ENCODE measurements at places on chromosomes 1 and 21. TPM values are rescaled to one million over a fixed set of nuclear protein-coding genes. Genes with fewer than 3 reads are reported as not detected.

Gene KPRP
- not detected for total RNA-seq

Gene BATF3
- total RNA-seq = 0.88 TPM

Gene OPTC
- total RNA-seq = not detected

Gene TCEA3
- 6.4 TPM for total RNA-seq
